Brain microvascular endothelial cell (primary cell): ENCODE measurements at places on chromosomes 1 and 21.

GRCh38 chr1:178238722-178239510, 145.0 kb downstream of the RASAL2 start:
- DNase-seq, result peak; percentile 83

DNA sequence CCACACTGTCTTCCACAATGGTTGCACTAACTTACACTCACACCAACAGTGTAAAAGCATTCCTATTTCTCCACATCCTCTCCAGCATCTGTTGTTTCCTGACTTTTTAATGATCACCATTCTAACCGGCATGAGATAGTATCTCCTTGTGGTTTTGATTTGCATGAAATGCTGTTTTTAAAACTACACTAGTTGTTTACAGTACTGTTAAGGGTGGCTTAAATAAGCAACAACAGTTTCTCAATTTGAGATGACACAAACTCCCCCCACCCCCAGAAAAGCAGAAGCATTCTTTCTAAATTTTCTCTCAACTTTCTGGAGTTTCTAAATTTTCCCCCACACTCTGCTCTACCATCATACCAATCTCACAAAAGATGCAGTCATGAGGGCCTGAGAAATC, 7.1 kb upstream of the SLAMF7 start:
- DNase-seq, result no peak

- peak; percentile 53 for DNase-seq
Measured at GRCh38 chr1:15501208-15502032, 22.6 kb downstream of the CASP9 start.

- no peak for DNase-seq
Measured at GRCh38 chr1:79594121-79594698, 587.7 kb upstream of the ADGRL4 start.

GRCh38 chr1:44855742-44856141, 12.7 kb upstream of the PTCH2 start:
- no peak for DNase-seq

DNA sequence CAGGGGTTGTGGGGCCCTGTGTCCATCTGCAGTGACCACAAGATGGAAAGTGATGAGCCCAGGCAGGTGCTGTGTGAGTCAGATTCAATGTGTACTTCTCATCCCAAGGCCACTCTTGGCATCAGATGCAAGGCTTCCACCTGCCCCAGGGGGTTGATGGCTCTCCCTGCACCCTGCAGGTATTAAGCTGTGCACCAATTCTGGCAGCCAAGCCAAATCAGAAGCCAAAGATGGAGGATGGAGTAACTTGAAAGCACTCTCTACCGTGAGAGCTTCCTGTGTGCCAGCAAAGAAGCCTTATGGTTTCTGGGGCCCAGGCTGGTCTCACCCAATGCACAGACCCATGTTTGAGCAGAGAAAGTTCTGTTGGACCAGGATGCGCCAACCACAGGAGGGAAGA, 44.3 kb upstream of the TENT5C start:
- DNase-seq, result no peak

DNA sequence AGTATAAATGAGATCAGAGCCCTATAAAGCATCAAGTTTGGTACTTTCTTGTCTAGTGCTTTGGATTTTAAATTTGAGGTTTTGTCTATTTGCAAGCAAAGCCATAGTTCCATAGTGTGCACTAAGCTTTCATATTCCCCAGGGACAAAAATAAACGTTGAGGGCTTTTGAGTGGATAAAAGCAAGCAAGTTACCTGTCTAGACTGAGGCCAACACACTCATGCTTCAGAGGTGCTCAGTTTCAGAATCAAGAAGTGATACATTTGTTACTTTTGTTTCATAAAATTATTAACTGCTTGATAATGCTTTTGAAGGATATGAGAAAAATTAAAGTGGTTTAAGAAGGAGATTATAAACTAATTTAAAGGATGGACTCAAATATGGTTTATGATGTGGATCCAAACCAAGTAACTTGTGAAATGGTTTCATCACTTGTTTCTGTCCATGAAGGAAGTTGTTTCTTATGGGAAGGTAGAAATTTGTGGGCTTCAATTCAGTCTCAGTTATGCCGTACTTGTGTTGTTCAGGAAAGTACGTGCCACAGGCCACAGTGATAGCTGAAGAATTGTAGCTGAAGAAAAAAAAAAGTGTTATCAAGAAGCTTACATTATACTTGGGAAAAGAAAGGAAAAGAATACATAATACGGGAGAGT, 71.2 kb downstream of the CHRM3 start:
- no peak for DNase-seq

DNA sequence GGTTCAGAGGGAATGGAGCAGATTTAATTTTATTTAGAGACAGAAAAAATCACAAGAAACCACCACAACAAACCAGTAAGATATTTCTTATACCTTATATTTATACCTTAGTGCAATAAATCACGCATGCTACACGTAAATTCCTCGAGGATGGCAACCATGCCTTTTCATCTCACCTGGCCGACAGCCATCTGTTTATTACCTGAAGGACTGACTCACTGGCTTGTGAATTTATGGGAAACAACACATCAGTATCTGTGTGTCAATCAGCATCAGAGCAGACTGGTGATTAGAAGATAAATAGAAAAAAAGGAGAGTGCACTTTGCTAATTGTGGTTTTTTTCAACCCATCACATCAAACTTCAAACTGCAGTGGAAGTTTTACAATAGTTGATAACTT, 58.4 kb downstream of the S1PR1 start:
- no peak for DNase-seq

- DNase-seq, result no peak
Measured at GRCh38 chr1:24426744-24427544, 11.3 kb downstream of the NIPAL3 start.

DNA sequence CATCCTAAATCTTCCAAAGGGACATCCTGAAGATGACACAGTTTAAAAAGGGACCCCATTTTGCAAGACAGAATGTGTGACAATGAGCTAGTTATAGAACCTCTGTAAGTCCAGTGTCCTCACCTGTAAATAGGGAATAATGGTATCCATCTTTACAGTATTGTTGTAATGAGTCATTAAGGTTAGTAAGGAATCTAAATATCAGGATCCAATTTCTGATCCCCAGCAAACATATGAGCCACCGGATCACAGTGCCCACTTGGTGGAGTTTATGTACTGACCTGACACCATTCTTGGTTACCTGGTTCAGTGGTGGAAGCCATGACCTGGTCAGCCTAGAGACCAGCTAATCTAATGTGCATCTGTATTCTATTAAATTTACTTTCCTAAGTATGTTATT, 47.9 kb upstream of the TSPAN2 start:
- no peak for DNase-seq

DNA sequence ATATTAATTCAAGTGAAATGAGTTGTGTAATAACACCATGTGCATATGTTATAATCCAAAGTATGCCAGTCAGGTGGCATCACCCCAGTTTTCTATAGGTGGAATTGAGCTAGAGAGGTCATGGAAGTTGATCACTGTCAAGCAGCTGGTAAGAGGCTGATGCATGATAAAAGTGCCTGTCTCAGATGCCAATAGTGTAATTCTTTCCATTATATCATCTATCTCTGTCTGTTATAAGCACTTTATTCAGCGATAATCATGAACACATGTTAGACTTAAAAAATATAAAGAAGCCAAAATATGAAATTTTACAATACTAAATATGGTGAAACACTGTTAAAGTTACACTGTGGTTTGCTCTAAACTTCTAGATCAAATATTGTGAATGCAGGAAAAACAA, 156.6 kb downstream of the DNM3 start:
- no peak for DNase-seq

- DNase-seq, result no peak
Measured at GRCh38 chr1:48052923-48053291, 55.7 kb upstream of the TRABD2B start.

GRCh38 chr21:14589855-14590563, 43.9 kb upstream of the SAMSN1 start:
- DNase-seq, result no peak

DNA sequence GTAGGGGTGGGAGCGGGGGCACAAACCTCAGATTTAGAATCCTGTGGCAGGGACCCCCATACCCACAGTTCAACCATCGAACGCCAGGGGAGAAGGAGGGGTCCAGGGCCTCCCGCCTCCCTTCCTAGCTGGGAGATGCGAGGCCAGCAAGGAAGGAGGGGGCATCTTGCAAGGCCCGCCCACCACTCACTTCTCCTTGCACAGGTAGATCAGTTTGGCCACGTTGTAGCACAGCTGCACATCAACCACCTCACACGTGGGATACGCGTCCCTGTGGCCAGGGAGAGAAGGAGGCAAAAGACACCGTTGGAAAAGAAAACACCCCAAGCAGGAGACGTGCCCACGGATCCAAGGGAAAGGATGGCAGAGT, 19.6 kb downstream of the TMEM63A start:
- DNase-seq, result no peak

- no peak for DNase-seq
Measured at GRCh38 chr1:206734499-206735142, 36.0 kb upstream of the IL19 start.

DNA sequence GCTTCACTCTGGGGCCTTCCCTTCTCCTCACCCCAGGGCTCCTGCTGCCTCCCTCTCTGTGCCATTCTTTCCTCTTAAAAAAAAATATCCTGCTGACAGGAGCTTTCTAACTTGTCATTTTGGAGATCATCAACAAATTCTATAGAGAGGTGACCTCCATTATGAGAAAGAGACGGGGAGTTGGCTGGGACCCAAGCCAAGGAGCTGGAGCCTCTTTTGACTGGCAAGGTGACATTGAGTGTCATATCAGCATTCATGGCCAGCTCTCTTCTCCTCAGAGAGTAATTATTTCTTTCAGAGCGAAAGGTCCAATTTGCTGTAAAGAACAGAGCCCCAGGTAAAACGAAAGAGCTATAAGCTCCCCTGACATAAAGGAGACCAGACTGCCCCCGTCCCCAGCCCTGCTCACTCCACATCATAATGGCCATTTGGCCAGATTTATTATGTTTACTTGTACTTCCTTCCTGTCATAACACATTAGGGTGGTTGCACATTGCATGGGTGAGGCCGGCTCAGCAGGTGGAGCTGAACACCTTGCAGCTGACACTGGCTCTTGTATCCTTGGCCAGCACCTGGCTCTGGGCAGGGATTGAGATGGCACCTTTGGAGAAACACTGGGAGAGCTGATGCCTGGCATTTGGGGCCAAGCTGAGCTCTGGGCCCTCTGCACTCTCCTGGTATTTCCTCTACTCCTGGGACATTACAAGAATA, 404.0 kb upstream of the VAMP3 start:
- no peak for DNase-seq

- DNase-seq, result no peak
Measured at GRCh38 chr1:101945884-101946283, 50.8 kb downstream of the OLFM3 start.

GRCh38 chr1:211566431-211567025, 12.4 kb downstream of the SLC30A1 start:
- no peak for DNase-seq

DNA sequence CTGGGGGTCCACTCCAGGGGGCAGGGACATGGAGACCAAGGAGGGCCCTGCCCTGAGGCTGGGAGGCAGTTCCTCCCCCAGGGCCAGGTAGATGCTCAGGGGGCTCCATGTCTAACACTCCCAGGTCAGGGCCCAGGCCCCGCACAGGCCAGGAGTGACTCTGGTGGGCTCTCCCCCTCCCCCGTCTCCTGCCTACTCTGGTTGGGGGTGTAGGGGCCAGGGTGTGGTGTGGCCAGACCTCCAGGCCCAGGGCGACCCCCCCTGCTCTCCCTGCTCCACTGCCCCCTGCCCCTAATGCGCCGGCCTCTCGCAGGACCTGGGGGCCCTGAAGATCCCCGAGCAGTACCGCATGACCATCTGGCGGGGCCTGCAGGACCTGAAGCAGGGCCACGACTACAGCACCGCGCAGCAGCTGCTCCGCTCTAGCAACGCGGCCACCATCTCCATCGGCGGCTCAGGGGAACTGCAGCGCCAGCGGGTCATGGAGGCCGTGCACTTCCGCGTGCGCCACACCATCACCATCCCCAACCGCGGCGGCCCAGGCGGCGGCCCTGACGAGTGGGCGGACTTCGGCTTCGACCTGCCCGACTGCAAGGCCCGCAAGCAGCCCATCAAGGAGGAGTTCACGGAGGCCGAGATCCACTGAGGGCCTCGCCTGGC, 19.7 kb upstream of the CCDC27 start:
- DNase-seq, result no peak

DNA sequence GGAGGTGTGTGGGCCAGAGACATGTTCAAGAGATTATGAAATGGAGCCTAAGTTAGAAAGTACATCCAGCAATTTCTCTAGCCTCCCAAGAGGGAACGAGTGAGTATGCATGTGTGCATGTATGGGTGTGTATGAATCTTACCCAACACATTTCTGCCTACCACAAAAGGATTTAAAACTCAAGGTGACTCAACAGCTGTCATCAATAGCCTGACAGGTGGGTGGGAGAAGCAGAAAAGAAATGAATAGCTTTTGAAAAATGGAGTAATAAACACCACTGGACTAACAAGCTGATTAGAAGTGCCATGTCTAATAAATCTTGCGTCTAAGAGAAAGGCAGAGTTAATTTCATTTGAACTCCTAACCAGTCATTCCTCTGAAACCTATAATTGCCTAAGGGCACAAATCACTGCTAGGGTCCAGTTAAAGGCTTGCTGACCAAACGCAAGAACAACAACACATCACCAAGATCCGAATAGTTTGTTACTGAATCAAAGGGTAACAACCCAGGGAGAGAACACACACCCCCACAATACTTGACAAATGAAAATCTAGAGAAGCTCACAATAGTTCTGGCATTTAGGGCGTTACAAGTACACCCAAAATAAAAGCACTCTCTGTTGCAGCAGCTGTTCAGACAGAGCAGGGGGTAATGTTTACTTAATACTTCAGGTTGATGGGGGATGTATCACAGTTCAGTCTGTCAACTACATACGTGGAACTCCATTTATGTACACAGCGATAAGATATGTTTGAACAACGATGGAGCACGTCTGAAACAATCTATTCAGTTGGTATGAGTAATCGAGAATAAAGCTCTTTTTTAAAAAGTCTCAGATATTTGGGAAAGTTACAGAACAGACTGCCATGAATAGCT, 1.4 kb downstream of the KIAA0319L start:
- DNase-seq, result no peak

GRCh38 chr21:33368124-33368523, 35.1 kb upstream of the IFNGR2 start:
- no peak for DNase-seq

GRCh38 chr1:8653878-8654277, 163.6 kb downstream of the RERE start:
- DNase-seq, result no peak

DNA sequence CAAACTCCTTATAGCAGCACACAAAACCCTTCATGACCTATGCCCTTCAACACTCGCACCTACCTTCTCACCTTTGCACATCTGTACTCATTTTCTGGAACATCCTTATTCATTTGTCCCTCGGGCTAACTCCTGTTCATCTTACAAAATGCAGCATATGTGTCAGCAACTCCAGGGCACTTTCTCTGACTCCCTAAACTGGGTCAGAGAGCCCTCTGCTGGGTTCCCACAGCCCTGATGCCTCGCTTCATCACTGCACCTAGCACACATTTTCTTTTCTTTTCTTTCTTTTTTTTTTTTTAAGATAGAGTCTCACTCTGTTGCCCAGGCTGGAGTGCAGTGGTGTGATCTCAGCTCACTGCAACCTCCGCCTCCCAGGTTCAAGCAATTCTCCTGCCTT, 54.0 kb downstream of the RAB3B start:
- DNase-seq, result peak; percentile 15

- no peak for DNase-seq
Measured at GRCh38 chr1:31397360-31398095, 15.5 kb upstream of the SERINC2 start.
